AG08395 (cell line): ENCODE measurements at places on chromosomes 13 and 19.

GRCh38 chr19:17406887-17407196 lies 1.4 kb upstream of the BST2 start:
- no peak for DNase-seq

DNA sequence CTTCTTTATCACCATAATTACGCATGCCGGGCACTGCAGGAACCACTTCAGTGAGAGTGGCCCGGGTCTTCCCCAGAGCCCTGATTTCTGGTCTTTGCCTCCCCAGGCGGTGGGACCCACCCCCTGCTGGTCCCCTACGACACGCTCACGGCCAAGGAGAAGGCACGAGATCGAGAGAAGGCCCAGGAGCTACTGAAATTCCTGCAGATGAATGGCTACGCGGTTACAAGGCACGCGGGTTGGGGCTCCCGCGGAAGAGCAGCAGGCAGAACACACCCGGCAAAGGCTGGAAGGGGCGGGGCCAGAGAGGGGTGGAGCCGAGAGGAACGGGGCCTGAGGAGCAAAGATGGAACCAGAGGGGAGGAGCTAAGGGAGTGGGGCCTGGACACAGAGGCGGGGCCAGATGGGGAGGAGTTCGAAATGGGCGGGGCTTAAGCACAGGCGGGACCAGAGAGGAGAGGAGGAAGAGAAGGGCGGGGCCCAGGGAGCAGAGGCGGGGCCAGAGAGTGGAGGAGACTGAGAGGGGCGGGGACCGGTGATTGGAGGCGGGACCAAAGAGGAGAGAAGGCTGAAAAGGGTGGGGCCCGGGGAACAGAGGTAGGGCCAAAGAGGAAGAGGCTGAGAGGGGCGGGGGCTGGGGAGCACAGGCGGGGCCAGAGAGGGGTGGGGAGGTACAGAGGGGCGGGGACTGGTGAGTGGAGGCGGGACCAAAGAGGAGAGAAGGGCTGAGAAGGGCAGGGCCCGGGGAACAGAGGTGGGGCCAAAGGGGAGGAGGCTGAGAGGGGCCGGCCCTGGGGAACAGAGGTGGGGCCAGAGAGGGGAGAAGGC lies 73.4 kb downstream of the RYR1 start:
- peak; percentile 86 for DNase-seq

DNA sequence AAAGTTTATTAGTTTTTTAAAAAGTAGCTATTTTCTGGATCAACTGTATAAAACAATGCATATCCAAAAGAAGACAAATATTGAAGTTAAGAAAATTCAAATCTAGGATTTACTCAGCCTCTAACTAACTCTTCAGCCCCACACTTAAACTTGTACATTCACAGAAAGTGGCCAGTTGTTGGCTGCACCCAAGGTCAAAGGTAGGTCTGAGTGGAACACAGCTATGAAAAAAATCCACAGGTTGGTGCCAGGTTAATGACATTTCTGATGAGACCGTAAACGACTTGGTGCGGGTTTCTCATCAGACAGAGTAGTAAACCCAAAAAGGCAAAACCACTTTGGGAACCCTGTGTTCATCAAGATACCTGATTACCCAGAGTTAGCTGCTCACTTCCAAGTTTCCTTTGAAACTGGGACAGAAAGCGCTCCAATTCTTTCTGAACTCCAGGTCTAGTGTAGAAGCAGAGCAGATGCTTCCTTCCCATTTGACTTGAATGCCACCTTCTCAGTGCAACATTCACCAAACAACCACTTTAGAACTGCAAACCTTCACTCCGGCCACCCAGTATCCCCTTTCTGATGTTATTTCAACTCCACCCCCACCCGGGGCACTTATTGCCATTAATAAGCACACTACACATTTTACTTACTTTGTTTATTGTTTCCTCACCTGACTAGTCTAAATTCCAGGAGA lies 208.3 kb upstream of the STARD13 start:
- no peak for DNase-seq

DNA sequence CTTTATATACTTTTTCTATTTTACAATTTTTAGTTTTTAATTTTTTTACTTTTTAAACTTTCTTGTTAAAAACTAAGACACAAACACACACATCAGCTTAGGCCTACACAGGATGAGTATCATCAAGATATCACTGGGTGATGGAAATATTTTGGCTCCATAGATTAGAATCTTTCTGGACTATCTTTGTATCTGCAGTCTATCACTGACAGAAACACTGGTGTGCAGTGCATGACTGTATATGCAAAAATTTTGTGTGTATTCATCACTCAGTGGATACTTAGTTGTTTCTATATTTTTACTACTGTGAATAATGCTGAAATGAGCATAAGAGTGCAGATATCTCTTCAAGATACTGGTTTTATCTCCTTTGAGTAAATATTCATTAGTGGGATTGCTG lies 68.0 kb upstream of the GPC6 start:
- no peak for DNase-seq

DNA sequence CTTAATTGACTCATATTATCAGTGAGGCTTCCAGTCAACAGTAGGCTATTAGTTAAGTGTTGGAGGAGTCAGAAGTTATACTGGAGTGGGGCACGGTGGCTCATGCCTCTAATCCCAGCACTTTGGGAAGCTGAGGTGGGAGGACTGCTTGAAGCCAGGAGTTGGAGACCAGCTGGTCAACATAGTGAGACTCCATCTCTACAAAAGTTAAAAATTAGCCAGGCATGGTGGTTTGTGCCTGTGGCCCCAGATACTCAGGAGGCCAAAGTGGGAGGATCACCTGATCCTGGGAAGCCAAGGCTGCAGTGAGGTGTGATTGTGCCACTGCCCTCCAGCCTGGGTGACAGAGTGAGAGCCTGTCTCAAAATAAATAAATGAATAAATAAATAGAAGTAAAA lies 53.2 kb downstream of the COMP start:
- no peak for DNase-seq

GRCh38 chr13:62710787-62711186 lies 1295.1 kb upstream of the PCDH20 start:
- no peak for DNase-seq

DNA sequence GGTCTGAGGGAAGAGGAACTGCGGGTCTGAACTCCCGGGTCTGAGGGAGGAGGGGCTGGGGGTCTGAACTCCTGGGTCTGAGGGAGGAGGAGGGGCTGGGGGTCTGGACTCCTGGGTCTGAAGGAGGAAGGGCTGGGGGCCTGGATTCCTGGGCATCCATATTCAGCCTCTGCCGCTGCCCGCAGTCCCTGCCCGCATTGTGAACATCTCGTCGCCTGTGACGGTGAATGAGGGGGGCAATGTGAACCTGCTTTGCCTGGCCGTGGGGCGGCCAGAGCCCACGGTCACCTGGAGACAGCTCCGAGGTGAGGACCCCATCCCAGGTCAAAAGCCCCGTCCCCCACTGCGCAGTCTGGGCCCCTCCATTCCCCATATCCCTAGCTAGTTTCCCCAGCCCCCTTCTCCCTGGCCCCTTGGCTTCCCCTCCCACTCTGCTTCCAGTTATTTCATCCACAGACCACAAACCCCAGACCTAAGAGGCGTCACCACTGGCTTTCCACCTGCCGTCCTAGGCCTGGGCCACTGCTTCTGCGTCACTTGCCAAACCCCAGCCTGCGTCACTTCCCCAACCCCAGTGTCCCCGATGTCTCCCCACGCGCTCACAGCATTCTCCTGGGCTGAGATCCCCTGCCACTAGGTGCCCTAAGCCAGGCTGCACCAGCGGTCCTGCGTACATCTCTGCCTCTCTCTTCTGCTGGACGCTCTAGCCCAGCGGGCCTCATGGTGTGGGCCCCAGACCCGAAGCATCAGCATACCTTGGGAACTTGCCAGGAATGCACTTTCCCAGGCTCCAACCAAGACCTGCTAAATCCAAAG lies 13.9 kb downstream of the IGLON5 start:
- DNase-seq, result no peak

DNA sequence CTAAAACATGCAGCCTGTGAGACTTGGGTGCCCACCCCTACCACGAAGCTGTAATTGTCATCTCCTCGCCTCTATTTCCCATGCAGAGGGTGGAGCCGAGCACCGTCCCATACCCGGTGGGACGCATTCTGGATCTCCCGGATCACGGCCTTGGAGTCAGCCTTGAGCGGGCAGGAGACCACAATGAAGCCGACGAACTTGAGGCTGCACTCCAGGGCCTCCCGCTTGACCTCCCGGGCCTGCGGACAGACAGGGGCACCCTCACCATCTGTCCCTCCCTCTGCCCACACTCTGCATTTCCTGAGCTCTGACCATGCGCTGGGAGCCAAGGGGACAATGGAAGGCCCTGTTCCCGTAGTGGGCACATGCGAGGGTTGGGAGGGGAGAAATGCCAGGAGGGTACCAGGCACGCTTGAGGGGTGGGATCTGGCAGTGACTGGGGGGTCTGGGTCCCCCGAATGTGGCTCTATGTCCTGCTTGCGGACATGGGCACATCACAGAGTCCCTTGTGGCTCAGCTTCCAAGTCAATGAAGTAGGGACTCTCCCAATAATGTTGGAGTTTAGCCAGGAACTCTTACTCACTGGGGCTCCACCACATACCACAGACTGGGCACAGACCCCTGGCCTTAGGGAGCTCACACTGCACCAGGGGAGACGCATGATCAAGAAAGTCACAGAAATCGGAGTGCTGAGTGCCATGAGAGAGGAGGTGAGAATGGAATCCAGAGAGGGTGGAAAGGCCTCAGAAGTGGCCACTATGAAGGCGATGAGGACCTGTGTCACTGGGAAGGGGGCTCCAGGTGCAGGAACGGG lies 9.2 kb upstream of the GMIP start:
- no peak for DNase-seq

- DNase-seq, result peak; percentile 17
These were observed 11.6 kb upstream of the ZNF536 start for GRCh38 chr19:30360376-30361106.

DNA sequence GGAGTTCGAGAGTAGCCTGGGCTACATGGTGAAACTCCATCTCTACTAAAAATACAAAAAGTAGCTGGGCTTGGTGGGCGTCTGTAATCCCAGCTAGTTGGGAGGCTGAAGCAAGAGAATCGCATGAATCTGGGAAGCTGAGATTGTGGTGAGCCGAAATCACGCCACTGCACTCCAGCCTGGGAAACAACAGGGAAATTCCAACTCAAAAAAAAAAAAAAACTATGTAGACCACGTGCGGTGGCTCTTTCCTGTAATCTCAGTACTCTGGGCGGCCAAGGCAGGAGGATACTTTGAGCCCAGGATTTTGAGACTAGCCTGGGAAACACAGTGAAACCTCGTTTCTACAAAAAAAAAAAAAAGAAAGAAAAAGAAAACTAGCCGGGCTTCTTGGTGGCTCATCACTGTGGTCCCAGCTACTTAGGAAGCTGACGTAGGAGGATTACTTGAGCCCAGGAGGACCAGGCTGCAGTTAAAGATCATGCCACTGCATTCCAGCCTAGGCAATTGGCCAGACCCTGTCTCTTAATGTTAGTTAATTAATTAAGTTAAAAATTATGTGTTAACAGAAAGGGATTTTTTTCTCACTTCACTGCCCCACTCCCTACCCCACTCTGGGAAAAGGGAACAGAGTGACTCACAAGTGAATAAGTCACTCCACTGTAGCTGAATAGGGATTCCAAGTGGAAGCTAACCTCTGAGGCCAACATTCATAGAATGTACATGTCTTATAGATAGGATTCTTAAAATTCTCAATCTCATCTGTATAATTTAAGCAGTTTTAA lies 2.2 kb downstream of the ZNF83 start:
- DNase-seq, result peak; percentile 7

GRCh38 chr19:11410682-11411081 lies 8.4 kb downstream of the RGL3 start:
- DNase-seq, result no peak

GRCh38 chr19:34481861-34482379 lies 362 bp downstream of the WTIP start:
- peak; percentile 67 for DNase-seq

DNA sequence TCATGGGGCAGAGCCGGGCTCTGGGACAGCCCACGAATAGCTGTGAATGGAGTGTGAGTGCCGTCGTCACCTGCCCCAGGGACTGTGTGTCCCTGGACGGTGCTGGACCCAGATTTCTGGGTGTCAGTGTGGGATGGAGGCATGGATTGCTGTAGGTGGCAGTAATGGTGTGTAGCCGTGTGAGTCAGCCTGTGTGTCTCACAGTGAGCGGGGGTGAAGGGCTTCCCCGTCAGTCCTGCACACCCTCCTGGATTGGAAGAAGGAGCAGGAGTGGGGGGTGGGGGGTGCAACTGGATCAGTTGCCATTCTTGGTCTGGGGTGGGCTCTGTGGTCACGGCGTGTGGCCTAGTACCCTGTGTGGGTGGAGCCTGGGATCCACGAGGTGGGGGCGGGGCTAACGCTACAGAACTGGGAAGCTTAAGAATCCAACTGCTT lies 6.5 kb upstream of the LTBP4 start:
- DNase-seq, result peak; percentile 61

GRCh38 chr19:44847144-44848035 lies 1.3 kb downstream of the NECTIN2 start:
- peak; percentile 54 for DNase-seq

GRCh38 chr19:13135068-13136062 lies 14.8 kb downstream of the STX10 start:
- no peak for DNase-seq

DNA sequence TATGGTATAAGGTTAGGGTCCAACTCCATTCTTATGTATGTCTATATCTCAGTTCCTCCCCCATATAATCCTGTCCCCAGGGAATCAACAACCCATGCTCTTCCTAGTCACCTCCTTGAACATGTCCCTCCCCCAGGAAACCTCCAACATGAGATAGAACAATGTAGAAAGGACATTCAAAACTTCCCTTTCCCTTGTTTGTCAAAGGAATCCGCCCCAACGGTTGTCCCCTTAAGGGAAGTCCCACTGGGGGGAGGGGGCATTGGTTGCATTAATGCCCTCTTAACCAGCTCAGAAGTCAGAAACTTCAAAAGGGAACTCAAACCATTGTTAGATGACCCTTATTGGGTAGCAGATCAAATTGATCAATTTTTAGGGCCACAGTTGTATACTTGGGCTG lies 6.8 kb upstream of the ZNF561 start:
- DNase-seq, result no peak

GRCh38 chr19:12786141-12786870 lies 5.0 kb upstream of the JUNB start:
- DNase-seq, result no peak

DNA sequence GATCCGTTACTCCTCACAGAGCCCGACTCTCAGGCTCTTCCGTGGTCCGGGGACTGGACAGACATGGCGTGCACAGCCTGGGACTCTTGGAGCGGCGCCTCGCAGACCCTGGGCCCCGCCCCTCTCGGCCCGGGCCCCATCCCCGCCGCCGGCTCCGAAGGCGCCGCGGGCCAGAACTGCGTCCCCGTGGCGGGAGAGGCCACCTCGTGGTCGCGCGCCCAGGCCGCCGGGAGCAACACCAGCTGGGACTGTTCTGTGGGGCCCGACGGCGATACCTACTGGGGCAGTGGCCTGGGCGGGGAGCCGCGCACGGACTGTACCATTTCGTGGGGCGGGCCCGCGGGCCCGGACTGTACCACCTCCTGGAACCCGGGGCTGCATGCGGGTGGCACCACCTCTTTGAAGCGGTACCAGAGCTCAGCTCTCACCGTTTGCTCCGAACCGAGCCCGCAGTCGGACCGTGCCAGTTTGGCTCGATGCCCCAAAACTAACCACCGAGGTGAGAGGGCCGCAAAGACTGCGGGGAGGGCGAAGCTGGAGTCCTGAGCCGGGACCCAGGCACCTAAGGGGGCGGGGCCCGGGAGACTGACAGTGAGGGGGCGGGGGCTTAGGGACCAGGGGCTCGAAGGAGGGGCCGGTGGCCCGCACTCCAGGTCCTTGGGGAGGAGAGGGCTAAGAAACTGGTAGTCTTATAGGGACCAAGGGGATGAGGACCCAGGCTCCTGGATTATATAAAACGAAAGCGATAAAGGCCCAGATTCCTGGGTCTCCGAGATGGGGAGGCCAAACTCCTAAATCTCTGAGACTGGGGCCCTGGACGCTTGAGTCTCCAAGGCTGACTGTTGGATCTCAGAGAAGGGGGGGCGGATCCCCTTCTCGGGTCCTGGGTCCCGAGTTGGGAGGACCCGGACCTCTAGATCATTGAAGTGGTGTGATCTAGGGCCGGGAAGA lies 2.0 kb downstream of the ETV2 start:
- peak; percentile 76 for DNase-seq
